COLO829 (cell line): ENCODE measurements at places on chromosomes 6 and 20.

DNA sequence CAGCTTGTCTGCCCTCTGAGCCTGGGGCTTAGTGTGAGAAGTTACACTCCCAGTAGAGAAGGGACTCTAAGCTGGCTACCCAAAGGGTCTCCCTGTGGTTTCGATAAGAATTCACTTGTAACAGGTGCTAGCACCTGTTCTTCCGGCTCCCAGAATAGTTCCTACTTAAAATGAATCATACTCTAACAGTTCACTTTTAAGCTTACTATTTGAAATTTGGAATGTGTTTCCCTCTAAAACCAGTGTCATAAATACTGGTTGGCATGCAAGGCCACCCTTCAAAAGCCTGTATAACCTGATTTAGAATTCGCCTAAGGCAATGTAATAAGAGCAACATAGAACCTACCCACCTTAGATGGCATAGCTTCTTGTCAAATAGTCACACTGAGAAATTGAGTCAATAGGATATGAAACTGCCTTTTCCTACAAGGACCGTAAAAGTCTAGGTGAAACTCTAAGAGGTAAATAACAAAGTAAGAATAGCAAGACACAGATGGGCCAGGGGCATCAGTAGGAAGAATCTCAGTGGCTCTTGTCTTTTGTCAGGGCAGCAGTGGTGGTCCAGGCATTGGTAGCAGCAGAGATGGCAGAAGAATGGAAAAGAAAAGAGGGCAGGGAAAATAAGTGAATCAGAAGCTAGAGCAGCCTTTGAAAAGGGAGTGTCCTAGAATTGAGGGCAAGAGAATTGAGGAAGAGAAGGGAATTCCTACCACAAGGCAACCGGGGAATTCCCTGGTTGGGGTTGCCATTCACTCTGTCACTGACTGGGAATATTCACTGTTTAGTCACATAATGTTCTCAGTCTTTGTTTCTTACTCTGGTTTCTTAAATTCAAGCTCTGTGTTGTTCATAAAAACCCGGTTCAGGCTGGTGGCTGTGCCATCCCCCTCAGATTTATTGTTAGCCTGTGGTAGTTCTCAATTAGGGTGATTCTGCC lies 91.5 kb downstream of the HIVEP2 start:
- DNase-seq = no peak

- DNase-seq = no peak
Measured at GRCh38 chr6:135234492-135234780, 53.3 kb downstream of the MYB start.

DNA sequence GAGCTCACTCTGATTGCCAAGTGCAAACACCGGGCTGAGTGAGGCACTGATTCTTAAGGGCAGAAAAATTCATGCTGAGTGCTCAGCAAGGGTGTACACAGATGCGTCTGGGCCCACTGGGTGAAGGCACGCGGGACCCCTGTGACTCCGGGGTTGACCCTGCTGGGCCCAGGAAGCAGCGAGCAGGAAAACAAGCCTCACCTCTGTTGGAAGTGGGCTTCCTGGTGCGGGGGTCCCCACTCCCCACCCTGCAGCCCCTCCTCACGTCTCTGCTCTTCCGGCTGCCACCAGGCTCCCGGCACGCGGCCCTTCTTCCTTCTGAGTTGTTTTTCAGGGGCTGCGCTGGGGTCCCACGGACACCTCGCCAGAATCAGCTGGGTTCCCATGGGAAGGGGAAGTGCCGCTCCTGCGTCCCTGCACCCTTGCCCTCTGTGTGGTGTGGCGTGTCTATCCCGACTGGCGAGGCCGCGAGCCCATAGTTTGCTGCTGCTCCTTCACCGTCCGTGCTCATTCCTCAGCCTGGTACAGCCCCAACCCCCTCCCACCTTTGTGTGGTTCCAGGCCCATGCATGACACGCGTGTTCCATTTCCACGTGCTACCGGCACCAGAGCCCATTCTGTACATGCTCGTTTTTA lies 80.6 kb upstream of the BHLHE23 start:
- DNase-seq = no peak

DNA sequence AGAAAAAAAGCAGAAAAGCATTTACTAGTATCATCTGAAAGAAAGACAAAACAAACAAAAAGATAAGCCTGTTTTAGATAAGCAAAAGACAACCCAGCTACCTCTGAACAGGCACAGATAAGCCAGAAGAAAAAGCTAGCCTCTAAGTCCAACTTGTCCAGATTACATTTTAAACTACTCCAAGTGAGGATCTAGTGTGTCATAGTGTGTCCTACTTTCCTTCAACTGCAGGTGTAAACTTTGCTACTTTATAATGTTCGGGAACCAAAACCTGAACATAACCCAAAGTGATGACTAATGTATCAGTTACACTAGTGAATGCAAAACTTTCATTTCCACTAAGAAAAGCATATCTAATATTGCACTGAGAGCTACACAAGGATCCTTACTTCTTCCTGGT lies 19.5 kb downstream of the ADNP start:
- no peak for DNase-seq

GRCh38 chr6:103505155-103505518 lies 1354.6 kb downstream of the HACE1 start:
- DNase-seq = no peak

DNA sequence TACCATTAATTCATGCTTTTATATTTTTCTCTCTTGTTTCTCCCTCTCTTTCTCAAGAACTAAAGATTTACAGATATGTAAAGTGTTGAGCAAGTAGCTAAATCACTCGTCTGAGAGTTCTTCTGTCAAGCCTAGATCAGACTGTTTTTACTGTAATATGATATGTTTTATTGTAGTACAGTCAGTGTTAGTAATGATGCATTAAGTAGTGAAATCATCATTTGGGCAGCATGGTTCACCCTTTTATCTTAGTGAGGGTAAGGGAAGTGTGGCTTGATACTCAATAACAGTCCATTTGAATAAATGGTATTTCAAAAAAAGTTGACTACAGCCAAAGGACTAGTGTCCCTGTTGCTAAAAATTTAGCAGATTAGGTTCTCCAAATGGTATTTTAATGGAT lies 9.2 kb downstream of the CYB5R4 start:
- DNase-seq = no peak
